Stimulated activated CD8-positive, alpha-beta memory T cell treated with anti-CD3 and anti-CD28 coated beads, Interleukin-15, amount 100 ng/mL, for 48 hours (primary cell): ENCODE measurements at places on chromosomes 2 and 18.

DNA sequence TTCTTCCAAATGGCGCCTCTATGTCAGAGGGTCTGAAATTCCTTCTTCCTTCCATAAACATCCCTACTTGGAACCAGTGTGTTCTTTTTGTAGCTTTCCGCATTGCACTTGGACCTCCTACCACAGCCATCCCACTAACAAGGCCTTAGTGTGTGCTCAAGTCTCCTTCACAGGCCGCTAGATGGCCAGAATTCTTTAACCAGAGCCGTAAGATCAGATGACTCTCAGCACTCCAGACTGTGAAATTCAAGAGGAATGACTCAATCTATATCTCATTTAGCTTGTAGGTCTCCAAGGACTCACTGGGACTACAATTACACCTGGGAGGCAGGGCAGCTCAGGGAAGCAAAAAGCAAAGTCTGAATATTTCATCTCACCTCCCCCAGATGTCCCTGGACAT, 298.9 kb downstream of the EIPR1 start:
- DNase-seq: no peak

GRCh38 chr2:1586251-1586922, 157.9 kb downstream of the PXDN start:
- no peak for DNase-seq

DNA sequence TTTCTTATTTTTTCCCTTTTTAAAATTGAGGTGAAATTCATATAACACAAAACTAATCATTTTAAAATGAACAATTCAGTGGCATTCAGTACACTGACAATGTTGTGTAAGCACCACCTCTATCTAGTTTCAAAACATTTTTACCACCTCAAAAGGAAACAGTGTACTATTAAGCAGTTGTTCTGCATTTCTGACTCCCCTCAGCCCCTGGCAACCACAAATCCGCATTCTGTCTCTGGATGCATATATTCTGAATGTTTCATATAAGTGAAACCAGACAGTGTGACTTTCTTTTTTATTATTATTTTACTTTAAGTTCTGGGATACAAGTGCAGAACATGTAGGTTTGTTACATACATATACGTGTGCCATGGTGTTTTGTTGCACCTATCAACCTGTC, 19.2 kb upstream of the TANK start:
- no peak for DNase-seq

GRCh38 chr2:133523406-133523805, 44.9 kb downstream of the NCKAP5 start:
- DNase-seq: no peak

DNA sequence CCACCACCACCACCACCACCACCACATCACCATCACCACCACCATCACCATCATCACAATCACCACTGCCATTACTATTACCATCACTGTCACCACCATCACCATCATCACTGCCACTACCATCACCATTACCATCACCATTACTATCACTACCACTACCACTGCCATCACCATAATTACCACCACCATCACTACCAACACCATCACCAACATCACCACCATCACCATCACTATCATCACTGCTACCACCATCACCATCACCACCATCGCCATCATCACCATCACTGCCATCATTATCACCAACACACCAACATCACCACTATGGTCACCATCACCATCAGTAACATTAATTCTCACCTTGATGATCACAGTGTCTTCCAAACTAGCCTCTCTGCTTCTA, 291.4 kb downstream of the TGIF1 start:
- no peak for DNase-seq

- no peak for DNase-seq
Observed at GRCh38 chr2:105744909-105745853, at the start of gene NCK2. TSS of gene NCK2 (plus strand) at chr2:105744912. CDS start at chr2:105855064, 110,152 bp downstream.

DNA sequence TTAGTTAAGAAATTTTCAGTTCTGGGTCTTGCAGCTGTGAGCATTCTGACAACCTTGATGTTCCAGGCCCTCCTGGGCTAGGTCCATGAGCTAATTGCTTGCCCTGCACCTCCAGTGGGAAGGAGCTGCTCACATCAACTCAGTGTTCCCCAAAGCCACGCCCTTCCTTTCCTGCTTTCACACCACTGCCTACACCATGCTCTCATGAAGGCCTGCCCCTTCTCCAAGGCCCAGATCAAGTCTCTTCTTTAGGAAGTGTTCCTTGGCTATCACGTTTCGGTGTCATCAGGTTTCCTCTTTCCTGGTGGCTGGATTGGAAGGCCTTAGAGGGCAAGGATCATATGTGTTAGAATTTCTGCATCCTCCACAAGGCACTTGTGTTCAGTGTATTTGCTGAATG, 18.8 kb downstream of the TMEM127 start:
- no peak for DNase-seq
